ENCODE measurements at places on chromosomes 5 and 9. TPM values are rescaled to one million over a fixed set of nuclear protein-coding genes. Genes with fewer than 3 reads are reported as not detected.

PHF24 gene
- total RNA-seq: 0.57 TPM

CARD19 gene
- total RNA-seq: 50.5 TPM

KIF12 gene
- not detected for total RNA-seq

BTNL8 gene
- 0.29 TPM for total RNA-seq

NRARP gene
- total RNA-seq: 13.3 TPM

TAF11L13 gene
- not detected for total RNA-seq

GGTA1 gene
- 38.9 TPM for total RNA-seq

APBA1 gene
- total RNA-seq: 12.6 TPM

TAF11L7 gene
- not detected for total RNA-seq

CARTPT gene
- total RNA-seq: not detected

CORO2A gene
- total RNA-seq: 3.7 TPM

BHMT2 gene
- 16.3 TPM for total RNA-seq

MARCOL gene
- total RNA-seq: not detected

SPINK6 gene
- not detected for total RNA-seq

GCNT4 gene
- 5.6 TPM for total RNA-seq

PTGDS gene
- 128 TPM for total RNA-seq

ADAMTS16 gene
- total RNA-seq: 0.10 TPM

HABP4 gene
- 37.0 TPM for total RNA-seq

PTCD2 gene
- total RNA-seq: 9.3 TPM

ACER2 gene
- total RNA-seq: 11.2 TPM

EGFLAM gene
- total RNA-seq: 13.5 TPM

ZMYND19 gene
- 10.3 TPM for total RNA-seq

FOXD4L3 gene
- total RNA-seq: not detected

PCDHGA4 gene
- total RNA-seq: 10.2 TPM

PCSK1 gene
- 7.7 TPM for total RNA-seq

DNAJC25 gene
- total RNA-seq: 5.6 TPM
